ENCODE measurements at places on chromosomes 12 and 14.

- DNase-seq: no peak
Observed at GRCh38 chr12:118746960-118747359, 234.4 kb upstream of the SRRM4 start.

GRCh38 chr12:30902001-30902400 lies 24.5 kb upstream of the TSPAN11 start:
- DNase-seq: no peak

DNA sequence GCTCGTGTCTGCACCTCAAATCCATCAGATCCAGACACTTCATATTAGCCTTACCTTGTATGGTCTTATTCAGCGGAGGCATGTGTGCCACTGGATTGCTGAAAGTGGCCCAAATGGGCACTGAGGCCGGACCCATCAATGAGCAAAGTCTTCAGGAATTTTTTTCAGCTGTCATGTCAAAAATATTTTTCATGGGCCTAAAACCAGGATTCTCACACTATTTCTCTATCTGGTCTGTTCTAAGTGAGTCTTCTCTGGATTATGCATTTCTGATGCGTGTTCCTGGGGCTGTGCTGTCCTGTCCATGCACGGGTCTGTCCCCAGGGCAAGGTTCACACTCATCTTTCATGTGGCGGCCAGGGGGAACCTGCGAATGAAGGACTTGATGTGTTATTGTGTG lies 94.6 kb downstream of the KCNA5 start:
- DNase-seq: no peak

DNA sequence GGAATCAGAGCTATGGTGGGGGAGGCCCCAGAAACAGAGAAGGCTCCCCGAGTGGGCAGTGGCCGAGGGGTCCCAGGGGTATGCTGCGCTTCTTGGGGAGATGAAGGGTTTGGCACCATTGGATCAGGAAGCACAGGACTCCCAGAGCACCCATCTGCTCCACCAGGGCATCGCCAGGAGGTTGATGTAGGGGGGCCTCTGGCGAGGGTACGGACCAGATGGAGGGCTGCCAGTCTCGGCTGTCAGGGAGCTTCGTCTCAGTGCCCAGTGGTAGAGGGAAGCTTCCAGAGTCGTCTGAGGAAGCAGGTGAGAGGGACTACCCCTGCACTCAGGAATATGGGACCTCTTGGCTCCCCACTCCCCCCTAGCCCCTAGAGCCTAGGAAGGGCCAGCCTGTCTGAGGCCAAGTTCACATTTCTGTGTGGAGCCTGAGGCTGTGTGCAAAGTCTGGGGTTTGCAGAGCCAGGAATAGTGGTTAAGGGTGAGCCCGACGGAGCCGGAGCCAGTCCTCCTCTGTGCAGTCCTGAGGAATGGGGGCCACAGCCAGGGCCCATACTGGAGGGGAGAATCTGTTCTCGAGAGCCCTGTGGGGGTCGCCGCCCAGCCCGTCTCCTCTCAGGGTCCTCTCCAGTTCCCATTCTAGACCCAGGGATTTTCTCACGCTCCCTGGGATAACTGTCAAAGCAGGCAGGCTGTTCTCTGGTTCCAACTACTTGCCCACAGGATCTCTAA lies 10.2 kb downstream of the SLC48A1 start:
- DNase-seq: no peak

DNA sequence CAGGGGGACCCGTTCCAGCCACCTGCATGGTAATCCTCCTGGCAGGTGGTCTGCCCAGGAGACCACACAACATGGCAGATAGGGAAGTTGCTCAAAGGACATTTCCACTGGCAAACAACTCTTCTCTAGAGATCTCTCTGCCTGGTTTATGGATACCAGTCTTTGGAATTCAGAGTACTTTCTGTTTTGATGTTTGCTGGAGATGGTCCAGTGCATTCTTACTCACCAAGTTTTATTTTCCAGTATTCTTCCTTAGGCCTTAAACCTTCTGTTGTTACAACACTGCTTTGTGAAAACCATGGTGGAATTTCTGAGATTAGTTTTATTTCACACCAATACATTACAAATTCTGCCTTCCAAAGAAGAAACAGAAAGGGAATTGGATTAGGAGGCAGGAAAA lies 428.3 kb downstream of the FUT8 start:
- no peak for DNase-seq

GRCh38 chr14:61472801-61473376 lies 151.5 kb downstream of the PRKCH start:
- DNase-seq: no peak

DNA sequence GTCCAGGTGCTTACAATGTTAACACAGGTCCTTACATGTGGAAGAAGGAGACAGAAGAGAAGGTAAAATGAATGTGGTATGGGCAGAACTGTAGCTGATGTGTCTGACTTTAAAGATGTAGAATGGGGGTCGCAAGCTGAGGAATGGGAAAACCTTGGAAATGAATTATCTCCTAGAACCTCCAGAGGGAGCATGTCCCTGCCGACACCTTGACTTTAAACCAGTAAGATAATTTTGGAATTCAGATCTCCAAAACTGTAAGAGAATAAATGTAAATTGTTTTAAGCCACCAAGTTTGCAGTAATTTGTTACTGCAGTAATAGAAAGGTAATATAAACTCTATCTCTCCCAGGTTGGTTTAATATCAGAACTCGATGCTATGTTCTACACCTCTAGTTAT lies 80.1 kb upstream of the ALG10 start:
- DNase-seq: no peak

DNA sequence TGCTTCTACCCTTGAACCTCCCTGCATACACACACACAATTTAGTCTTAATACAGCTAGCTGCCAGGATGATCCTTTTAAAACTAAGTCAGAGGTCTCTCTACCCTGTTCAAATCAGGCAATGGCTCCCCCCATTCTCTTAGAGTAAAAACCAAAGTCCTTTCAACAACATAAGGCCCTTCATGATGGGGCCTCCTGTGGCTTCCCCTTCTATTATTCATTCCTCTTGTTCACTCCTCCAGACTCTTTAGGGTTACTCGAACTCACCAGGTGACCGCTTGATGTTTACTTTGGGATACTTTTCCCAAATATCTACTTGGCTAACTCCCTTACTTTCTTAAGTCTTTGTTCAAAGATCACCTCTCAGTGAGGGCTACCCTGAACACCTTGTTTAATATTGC lies 30.4 kb downstream of the DENND5B start:
- no peak for DNase-seq

DNA sequence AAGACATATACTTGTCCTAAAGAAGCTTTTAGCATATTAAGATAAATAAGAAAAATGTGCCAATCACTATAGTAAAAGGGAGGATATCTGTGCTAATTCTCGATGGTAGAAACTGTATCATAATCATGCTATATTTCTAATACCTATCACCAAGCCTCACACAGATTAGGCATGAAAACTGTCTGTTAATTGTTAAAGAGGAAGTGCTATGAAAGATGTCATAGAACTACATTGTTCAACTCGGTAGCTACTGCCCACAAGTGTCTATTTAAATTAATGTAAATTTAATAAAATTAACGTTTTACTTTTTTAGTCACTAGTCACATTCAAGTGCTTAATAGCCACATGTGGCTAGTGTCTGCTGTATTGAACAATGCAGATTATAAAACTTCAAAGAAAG lies 77.5 kb upstream of the KICS2 start:
- no peak for DNase-seq

GRCh38 chr12:23722655-23723054 lies 226.8 kb downstream of the SOX5 start:
- no peak for DNase-seq

Measured in urothelium cell line (cell line).